ENCODE measurements at places on chromosomes 16 and 17. TPM values are rescaled to one million over a fixed set of nuclear protein-coding genes. Genes with fewer than 3 reads are reported as not detected.

Gene ARL5C
- total RNA-seq: not detected

Gene TEKT1
- total RNA-seq: not detected

Gene MYCBPAP
- total RNA-seq: 0.23 TPM

Gene TNP2
- not detected for total RNA-seq

Gene PLA2G10
- not detected for total RNA-seq

Gene CD300LB
- total RNA-seq: not detected

Gene KRT13
- not detected for total RNA-seq

Gene ATAD5
- total RNA-seq: 3.7 TPM

Gene PPY
- not detected for total RNA-seq

Gene CLN3
- total RNA-seq: 16.9 TPM

Gene SETD1A
- total RNA-seq: 24.6 TPM

Gene SLC6A2
- not detected for total RNA-seq

Gene MYH3
- total RNA-seq: 0.23 TPM

Gene SCNN1G
- not detected for total RNA-seq

Gene RNF222
- not detected for total RNA-seq

Gene MMP15
- total RNA-seq: 41.2 TPM

Gene TVP23A
- not detected for total RNA-seq

Gene TPSG1
- not detected for total RNA-seq

Gene VMO1
- not detected for total RNA-seq

Gene MMP2
- total RNA-seq: 246 TPM

Gene HNF1B
- total RNA-seq: 0.99 TPM

Gene KRTAP4-3
- total RNA-seq: not detected
